ENCODE measurements at places on chromosomes 1 and 21.
A peak's percentile ranks its signal among the peaks of the same experiment; 100 is the strongest.

- no peak for DNase-seq
Observed at GRCh38 chr1:3879787-3880428, 20.2 kb downstream of the C1orf174 start.

DNA sequence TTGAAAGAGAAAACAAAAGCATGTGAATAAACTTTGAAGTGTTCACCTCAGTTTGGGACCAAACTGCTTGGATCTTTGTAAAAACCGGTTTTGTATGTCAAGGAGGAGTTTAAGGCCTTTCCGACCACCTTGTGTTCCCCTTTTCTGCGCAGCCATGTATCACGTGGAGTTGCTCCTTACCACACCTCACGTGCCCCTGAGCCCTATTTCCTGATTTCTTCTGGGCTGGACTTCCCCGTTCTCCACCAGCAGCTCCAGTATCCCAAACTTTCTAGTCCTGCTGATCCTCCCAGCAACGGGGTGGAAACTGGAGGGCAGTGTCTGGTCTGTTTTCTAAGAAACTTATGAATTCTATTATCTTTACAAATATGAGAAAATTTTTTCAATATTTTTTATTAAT is 1.6 kb upstream of the SH3D21 start:
- DNase-seq = no peak

DNA sequence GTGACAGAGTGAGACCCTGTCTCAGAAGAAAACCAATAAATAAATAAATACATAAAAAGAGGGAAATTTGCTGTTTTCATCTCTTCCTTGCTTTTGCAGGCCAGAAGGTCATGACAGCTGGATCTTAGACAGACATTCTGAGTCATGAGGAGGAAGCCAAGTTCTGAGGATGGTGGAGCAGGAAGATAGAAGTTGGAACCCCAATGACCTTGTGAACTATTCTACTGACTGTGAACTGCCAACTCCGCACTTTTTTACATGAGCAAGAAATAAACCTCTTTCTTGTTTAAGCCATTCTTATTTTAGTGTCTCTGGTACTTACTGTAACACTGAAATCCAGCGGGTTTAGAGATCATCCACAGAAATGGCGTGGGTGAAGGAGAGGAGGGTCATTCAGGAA is 8.5 kb downstream of the CD84 start:
- DNase-seq = no peak

DNA sequence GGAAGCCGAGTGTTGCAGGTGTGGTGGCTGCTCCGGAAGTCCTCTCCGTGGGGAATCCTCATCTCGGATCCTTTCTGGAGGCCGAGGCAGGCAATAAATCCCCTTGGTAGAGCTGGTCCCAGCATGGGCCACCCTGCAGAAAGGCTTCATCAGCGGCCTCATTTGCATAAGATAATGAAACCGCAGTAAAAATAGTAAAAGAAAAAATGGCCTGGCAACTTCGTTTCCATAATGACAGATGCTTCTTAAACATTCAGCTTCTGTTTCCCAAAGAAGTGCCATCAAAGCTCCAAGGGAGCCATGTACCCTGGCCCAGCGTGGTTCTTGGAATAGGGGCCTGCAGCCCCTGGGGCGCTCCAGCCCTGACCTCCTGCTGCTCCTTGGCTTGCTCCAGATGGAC is 244.1 kb downstream of the GRIK3 start:
- DNase-seq = no peak

GRCh38 chr1:146051452-146051851 is 29.9 kb upstream of the HJV start:
- DNase-seq = peak; percentile 32

DNA sequence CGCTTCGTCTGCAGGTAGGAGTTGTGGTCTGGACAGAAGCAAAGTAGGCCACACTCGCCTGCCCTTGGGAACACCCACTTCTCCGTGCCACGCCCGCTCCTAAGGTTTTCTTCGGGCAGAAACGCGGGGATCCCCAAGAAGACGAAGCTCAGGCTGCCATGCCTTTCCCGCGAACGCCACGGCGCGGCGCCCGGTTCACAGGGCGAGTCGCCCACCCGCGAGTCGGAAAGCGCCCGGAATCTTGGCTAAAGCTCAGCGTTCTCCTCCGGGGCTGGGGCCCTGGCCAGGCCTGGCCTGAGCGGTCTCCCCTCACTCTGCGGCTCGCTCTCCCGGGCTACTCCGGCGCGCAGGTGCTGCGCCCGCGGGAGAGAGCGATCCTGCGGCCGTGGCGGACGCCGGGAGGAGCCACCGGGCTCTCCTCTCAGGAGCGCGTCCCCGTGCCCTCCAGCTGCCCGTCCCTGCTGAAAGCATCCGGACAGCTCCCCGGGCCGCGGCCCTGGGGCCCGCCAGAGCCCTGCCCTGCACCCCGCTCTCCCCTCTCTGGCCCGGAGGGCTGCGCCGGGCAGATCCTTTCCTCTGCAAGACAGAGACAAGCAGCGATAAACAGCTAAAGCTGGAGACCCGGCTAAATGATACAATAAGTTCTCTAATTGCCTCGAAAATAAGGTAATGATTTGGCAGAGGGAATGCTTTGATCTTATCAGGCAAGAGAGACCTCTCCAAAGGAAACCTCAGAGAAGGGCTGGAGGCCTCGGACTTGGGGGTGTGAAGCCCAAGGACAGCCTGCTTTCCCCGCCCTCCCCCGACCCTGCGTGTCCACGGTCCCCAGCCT is 6.7 kb upstream of the WNT2B start:
- peak; percentile 41 for DNase-seq

- DNase-seq = no peak
Observed at GRCh38 chr1:248406721-248407692, 4.2 kb downstream of the OR2T1 start.

DNA sequence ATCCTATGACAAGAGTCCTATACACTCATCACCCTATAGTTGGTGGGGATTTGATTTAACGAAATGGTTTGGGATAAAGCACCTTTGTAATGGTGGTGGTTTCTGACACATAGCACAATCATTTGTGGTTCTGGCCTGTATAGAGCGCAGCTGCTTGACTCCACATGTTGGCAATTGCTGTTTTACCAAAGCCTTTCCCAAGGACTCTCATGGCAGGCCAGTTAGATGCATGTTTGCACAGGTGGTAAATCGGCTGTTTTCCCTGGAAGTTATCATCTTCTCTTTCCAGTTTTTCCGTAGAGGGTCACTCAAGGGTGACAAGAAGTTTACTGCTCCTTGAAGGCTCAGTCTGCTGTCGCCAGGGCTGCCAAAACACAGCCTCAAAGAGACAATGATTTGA is 17.1 kb upstream of the XPR1 start:
- DNase-seq = no peak

- peak; percentile 4 for DNase-seq
Observed at GRCh38 chr1:16204634-16205333, 7.7 kb downstream of the ARHGEF19 start.

GRCh38 chr1:186014370-186015037 is 280.3 kb downstream of the HMCN1 start:
- no peak for DNase-seq

DNA sequence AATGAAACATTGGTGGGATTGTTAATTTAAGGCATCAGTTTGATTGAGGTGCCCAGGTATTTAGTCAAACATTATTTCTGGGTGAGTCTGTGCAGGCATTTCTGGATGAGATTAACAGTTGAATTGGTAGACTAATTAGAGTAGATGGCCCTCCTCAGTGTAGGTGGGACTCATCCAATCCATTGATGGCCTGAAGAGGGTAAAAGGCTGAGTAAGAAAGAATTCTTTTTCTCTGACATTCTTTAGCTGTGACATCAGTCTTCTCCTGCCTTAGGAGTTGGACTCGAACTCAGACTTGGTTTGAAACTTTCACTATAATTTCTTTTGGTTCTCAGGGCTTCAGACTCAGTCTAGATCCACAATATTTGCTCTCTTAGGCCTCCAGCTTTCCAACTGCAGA is 59.6 kb upstream of the ADAMTS5 start:
- no peak for DNase-seq

DNA sequence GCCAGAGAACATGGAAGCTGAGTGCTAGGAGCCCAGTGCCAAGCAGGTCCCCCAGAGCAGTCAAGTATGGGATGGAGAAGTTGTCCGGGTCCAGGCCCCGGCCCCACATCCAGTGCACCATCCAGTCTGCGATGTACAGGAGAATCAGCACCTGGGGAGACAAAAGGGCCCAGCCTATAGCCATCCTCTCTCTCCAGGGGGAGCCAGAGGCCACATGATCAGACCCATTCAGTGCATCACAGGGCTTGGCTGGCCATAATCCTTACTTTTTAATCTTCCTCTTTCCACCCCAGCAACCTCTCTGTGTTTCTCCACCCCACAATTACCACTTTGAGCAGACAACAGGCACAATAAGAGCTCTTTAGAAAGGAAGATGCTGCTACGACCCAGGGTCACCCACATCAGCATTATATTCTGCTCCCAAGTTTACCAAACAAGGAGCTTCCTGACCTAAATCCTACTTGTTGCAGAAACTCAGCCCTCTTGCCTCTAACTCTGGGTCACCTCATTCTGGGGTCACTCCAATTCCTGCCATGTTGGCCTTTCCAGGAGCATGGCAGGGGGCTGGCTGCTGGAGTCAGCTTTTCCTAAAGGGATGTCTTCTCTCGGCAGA is 16.4 kb upstream of the RAB29 start:
- peak; percentile 46 for DNase-seq

GRCh38 chr1:210257698-210258529 is 25.3 kb downstream of the SERTAD4 start:
- DNase-seq = no peak

DNA sequence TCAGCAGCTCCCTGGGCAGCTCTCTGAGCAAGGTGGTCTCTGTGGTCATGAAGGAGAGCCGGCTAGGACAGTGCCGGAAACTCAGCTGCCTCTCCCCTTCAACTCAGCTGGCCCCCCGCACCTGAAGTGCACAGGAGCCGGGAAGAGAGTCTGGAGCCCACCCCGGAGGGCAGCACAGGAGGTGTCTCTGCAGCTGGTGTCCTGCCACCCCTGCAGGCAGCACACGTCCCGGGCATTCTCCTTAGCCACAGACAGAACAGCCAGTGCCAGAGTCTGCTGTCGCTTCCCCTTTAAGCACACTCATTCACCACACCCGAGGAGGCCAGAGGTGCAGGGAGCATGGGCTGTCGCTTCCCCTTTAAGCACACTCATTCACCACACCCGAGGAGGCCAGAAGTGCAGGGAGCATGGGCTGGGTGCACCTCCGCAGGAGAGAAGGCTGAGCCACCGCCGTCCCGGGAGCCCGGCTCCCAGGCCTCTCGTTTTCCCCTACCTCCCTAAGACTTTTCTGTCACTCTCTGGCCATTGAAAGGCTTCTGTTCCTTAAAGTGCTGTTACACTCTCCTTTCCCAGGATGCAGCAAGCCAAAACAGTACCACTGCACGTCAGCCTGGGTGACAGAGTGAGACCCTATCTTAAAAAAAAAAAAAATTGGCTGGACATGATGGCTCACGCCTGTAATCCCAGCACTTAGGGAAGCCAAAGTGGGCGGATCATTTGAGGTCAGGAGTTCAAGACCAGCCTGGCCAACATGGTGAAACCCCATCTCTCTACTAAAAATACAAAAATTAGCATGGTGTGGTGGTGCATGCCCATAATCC is 16.9 kb upstream of the SAMD11 start:
- no peak for DNase-seq

DNA sequence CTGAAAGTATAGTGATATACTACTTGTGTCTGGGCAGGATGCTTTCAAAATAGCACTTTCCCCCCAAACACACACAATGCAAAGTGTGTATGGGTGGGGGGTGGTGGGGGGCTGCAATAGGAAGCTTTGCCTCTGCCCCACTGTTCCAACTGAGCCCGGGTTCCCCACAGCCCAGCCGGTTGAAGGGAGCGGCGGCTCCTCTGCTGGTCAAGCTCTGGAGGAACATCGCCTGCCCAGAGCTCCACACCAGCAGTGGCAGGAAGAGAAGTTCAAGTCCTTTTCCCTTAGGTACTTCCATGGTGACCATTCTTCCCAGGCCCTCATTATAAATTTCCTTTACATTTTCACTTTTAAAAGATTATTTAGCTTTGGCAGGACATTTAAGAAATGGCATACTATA is 74.9 kb downstream of the CAPZB start:
- DNase-seq = no peak

DNA sequence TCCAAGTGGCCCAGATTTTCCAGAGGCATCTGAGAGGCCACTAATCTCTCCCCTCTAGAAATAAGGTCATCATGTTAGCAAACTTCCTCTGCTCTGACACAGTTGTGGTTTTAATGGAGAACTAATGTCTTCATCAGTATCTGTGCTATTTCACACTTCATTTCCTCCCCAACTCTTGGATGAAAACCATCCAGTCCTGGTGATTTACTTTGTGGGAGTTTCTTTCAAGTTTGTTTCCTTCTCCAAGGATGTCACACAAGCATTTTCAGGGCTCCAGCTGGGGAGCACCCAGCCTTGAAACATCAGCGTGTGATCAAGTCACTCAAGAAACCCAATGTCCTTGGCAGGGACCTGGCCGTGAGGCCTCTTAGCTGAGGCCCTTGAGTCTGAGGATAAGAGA is 38.8 kb downstream of the TBX15 start:
- no peak for DNase-seq

DNA sequence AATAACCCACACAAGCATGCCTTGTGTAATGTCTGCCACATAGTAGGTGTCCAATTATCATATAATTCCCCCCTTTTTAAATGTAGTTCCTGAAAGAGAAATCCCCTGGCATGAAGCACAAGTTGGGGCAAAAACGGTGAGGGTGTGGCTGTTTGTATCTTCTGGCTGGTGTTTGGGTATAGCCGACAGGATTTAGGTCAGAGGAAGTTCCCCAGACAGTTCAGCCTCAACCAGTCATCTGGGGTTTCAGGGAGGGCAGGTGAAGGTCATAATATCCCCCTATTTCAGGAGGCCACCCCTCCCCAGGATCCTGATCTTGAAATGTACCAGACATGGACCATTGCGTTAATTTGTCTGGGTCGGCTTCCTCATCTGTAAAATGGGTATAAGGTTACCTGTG is 29.1 kb upstream of the JUN start:
- DNase-seq = peak; percentile 19

DNA sequence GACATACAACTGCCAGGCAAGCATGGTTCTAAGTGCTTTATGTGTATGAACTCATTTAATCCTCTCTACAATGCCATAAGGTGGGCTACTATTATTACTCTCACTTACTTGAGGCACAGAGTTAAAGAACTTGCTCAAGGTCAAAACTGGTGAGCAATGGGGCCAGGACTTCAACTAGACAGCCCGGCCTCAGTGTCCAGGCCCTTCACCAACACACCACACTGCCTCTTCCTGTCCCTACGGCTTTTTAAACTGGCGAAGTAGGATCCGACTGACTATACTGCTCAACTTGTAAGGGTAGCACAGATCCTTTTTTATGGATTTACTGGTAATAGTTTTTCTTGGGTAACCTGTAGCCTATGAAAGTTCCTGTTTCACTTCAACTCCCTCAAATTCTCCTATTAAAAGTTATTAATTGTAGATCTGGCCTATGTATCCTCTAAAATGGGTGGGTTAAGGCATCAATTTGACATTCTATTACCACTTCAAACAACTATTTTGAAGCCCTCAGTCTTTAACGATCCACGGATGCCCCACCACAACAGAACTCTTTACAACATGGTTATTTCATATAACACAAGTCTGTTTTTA is 4.3 kb downstream of the ERRFI1 start:
- no peak for DNase-seq

GRCh38 chr21:37071561-37072273 is 1.2 kb downstream of the PIGP start:
- no peak for DNase-seq

GRCh38 chr1:50969611-50970508 is at the start of gene CDKN2C:
TSS of gene CDKN2C (plus strand) at chr1:50970245. CDS start at chr1:50970369, 124 bp downstream.
- peak; percentile 41 for DNase-seq
